ENCODE measurements at places on chromosomes 7 and 10.

DNA sequence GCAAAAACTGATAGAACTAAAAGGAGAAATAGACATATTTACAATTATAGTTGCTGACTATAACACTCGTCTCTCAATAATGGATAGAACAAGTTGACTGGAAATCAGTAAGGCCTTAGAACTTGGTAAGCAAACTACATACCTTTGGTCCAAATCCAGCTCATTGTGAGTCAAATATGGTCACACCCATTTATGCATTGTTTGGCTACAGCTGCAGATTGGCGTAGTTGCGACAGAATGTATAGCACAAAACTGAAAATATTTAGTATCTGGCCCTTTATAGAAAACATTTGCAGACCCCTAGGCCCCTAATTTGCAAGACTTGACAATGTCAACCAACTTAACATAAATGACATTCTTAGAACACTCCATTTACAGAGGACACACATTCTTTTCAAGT is 103.6 kb upstream of the EGR2 start:
- peak; percentile 4 for DNase-seq

- peak; percentile 31 for DNase-seq
Measured at GRCh38 chr7:192701-193480, 520 bp downstream of the FAM20C start.

- no peak for DNase-seq
Measured at GRCh38 chr10:4291990-4292389, 507.0 kb upstream of the KLF6 start.

DNA sequence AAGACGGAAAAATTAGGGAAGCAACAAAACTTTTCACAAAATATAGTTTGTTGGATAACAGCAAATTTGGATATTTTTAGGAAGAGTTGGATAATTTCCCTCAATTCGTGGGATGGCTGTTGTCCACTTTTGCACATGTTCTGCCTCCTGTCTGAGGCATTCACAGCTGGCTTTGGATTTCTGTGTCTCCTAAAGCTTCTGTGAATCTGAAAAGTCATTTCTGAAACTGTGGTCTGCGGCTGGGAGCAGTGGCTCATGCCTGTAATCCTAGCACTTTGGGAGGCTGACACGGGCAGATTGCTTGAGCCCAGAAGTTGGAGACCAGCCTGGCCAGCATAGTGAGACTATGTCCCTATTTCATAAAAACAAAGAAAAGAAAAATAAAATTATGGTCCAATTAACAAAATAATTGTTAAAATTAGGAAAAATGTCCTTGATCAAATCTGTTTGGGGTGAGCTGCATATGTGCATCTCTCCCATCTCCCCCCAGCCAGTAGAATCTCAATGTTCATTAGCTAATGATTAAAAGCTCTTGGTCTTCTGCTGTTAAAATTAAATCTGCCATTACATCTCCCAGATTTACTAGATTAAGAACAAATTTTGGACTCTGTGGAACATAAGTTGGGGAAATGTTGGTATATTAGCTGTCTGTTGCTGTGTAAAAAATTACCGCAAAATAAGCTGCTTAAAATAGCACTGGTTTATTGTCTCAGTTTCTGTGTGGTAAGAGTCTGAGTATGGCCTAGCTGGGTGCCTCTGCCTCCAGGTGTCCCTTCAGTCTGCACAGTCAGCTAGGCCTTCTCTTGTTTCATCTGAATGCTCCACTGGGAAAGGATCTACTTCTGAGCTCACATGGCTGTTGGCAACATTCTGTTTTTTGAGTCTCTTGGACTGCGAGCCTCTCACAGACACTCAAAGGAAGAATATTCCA is 332.0 kb upstream of the FZD1 start:
- no peak for DNase-seq

- DNase-seq: no peak
Measured at GRCh38 chr10:24249829-24250415, 41.0 kb downstream of the KIAA1217 start.

- no peak for DNase-seq
Measured at GRCh38 chr7:114916261-114916892, 5.5 kb upstream of the MDFIC start.

DNA sequence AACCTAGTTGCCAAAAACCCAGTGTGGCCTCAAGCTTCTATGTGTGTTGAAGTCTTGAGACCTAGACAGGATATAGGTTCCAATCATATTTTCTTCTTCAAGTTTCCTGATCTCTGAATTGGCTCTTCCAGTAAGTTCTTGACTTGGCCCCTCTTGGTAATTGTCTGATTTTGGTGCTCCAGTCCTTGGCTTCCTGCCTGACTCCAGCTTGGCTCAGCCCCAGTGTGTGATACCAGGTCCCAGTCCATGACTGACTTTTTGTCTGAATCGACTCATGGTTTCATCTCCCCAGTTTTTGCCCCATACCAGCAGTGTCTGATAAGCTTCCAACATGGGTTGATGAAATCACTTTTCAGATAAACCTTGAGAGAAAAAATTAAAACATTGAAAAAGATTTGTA is 72.3 kb downstream of the FAS start:
- DNase-seq: peak; percentile 37

DNA sequence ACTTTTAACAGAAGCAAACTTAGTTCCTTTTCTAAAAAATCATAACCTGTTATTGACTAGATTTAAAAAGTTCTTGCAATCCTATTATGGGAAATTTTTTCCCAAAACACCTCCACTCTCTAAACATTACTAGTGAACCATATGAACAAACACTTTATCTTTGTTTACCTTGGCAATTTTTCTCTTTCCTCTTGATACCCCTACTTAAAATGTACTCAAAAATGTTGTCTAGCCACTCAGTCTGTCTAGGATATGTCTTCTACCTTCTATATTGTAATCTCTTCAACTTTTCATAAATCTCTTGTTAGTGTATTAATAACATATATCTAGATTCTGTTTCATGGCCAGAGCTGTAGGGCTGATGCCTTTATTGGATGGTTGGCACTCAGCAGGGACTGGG is 630.0 kb upstream of the GRM3 start:
- no peak for DNase-seq

- no peak for DNase-seq
Measured at GRCh38 chr10:97134110-97134509, 51.6 kb downstream of the SLIT1 start.

- no peak for DNase-seq
Measured at GRCh38 chr7:80127412-80128160, 7.0 kb upstream of the GNAI1 start.

DNA sequence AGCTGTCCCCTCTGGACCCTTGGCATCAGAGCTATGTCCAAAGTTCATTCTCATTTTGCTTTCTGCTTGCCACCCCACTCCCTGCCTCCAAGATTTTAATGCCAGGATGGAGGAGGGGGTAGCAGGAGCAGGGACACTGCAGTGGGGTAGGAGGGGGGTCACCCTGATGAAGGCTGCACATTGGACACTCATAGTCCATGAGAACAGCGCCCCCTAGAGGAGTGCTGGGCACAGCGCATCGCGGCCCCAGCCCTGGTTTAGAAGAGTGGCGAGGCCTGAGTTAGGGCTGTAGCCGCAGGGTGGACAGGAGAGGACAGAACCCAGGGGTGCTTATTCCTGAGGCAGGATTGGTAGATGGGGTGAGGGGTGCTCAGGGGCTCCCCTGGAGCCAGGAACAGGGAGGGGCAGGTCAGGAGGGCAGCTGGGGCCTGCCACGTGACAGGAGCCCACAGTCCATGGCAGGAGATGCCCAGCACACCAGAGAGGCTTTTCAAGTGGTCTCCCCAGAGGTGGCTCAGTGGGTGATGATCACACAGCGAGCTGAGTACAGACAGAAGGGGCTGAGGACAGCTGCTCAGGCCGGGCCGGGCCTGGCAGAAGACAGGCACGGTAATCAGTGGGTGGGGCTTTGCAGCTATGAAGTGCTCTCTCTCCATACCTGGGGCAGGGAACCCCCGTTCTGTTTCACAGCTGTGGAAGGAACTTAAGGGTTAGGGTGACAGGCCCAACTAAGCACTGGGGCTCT is 71.4 kb downstream of the NEURL1 start:
- DNase-seq: no peak

- no peak for DNase-seq
Measured at GRCh38 chr7:126948664-126949063, 304.1 kb downstream of the GRM8 start.

DNA sequence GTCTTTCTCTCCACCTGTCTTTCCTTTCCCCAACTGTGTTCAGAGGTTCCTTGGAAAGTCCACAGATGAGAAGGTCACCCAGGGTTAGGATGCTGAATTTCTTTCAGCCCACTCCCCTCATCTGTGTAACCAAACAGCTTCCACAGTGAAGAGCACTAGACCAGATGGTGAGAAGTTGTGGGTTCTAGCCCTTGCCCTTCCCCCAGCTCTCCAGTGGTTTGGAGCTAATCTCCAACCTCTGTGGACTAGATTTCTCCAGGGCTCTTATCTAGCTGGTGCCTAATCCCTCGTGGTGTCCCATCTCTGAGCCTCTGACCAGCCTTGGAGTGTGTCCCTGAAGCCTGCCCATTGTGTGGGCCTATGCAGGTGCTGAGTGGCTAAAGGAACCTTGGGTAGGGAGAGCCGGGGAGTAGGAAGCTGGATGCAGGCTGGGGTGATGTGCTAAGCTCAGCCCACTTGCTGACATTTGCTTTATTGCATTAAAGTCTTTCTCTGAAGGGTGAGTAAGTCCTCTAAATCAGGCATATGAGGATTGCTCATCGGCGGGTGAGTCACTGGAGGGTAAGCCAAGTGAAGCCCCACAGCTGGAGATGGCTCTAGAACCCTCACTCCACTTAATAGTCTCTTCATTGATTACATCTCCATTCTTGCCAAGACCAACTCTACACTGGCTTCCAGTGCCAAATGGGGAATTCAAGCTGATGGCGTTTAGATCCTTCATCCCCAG is 14.9 kb downstream of the DUSP5 start:
- DNase-seq: peak; percentile 91

DNA sequence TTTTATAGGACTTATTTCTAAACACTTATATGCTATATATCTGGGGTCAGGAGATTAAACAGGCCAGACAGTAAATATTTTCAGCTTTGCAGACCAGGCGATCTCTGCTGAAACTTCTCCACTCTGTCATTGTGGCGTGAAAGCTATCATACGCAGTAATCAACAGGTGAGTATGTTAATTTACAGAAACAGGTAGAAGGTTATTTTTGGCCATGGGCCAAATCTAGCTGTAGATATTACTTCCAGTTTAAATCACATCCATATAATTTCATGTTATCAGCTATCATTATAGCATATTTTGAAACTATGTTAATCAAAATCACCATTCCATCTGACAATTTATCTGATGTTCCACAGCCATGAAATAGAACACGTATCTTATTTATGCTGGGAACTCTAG is 67.8 kb downstream of the GPR37 start:
- no peak for DNase-seq

- no peak for DNase-seq
Measured at GRCh38 chr10:34555653-34556052, 259.4 kb downstream of the PARD3 start.

DNA sequence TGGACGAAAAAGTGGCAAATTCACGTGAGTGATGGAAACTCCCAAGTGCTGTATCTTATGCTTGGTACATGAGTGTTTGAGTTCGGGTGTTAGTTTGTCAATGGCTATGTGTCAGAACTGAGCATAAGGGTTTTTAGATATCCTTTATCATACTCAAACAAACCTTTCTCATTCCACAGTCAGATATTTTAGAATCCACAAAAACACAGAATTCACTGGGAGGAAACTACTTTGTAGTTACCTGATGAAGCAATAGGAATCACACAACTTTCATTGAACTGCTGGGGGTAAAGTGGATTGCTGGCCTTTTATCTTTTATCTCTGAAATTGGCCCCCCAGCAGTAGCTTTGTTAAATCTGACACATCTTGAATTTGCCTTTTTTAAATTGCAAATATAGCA is 64.0 kb downstream of the DKK1 start:
- DNase-seq: no peak

- DNase-seq: no peak
Measured at GRCh38 chr7:48718731-48719378, 205.5 kb upstream of the CDC14C start.

GRCh38 chr10:73206385-73206784 is 38.5 kb downstream of the FAM149B1 start:
- DNase-seq: no peak

DNA sequence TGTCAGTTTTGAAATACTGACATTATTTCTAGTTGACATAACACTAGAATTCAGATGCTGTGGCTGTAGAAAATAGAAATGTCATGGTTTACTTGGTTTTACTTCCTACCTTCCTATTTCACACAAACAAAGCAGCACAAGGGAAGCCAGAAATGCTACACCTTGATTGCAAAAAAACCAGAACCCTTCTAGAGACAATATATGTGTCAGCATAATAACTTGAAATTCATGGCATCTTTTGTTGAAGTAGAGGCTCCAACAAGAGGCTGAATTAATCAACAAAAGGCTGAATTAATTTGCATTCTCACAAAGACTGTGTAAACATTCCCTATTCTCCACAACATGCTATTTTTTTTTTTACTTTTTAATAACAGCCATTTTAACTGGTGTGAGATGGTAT is 25.2 kb downstream of the ZNF117 start:
- DNase-seq: no peak

DNA sequence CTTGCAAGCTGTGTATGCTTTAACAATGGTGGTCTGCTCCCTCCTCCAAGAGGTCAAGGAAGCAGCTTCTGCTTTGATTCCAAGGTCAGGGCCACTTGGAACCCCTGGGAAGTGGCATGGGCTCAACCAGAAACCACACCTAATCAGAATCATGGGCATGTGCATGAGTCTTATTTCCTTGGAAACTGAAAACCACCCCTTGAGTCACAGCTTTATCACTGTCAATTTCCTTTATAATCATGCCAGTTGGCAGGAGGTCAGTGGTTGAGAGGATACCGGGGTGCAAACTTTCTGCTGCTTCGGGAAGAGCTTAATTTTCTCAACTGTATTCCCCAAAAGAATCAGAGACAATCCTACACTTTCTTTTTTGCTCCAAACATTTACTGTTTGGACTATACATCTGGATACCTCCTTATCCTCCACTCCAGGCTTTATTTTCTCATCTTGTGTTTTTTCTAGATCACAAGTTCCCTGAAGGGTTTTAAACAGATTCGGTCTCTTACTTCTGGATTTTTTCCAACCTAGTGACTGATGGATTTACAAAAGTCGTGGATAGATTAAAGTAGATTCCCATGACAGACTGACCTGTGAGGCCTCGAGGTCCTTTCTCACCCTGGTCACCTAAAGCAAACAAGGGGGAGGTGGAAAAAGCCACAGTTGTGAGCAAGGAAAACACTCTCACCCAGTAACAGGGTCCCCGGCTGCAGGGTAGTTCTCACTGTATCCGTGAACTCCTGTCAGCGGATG is 36.0 kb downstream of the COL17A1 start:
- peak; percentile 61 for DNase-seq

- DNase-seq: no peak
Measured at GRCh38 chr10:90218846-90219245, 517.5 kb downstream of the KIF20B start.

GRCh38 chr10:17472481-17473227 is 18.3 kb upstream of the ST8SIA6 start:
- no peak for DNase-seq

- no peak for DNase-seq
Measured at GRCh38 chr10:6002809-6003510, 25.6 kb upstream of the IL15RA start.

DNA sequence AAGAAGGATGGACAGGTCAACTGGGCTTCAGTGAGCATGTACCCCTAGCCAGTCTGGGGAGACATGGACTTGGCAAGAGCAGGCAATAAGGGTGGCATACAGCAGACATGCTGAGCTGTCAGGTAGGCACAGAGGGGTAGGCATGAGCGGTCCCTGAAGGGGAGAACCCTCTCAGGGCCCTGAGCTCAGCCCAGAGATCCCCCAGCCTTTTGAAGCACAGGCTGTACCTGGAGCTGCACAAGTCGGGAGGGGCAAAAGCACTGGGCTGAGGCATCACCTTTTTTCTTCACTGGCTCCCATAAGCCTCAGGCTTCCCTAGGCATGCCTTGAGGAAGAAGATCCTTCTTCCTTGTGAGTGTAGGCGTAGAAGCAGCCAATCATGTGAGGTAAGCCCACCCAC is 42.3 kb downstream of the ZNF727 start:
- no peak for DNase-seq

All from fibroblast of skin of back (primary cell).